ENCODE measurements at places on chromosomes 7 and 10.

GRCh38 chr10:96720422-96721206, at the start of gene PIK3AP1:
Gene PIK3AP1 (minus strand): TSS chr10:96720514. CDS start chr10:96720394, 120 bp downstream.
- no peak for DNase-seq

DNA sequence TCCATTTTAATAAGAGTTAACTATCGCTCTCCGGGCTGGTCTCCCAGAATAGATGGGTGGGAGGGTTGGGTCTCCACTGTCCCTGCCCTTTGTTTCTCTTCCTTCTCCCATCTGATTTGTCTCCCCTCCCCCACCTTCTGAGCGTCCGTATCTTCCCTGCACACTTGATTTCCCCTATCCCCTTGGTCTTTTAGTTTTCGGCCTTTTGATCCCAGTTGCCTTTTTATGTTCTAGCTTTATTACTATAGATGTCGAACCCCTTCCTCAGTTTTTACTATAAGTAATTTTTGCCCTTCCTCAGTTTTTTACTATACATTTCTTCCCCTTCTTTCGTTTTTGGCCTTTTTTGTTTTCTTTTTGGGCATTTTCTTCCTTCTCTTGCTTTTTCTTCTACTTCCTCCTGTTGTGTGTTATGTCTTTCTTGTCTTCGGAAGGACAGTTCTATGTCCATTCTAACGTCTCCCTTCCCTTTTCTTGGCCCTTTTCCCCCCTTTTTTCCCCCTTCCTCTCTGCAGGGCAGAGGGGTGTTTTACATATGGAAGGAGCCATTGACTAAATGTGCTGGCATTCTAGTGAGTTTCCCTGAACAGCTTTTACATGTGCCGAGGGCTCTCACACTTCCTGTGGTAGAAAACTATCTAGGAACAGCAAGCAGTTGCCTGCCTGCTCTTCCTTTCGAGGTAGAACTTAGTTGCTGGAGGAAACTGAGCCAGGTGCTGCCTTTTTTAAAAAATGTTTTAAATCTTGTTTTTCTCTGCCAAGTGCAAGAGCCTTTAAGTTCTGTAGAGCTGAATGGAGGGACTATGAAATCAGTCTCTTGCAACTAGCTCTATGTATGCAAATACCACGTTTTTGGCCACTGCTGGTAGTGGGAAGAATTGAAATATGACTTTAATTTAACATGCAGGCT, 2.8 kb downstream of the TET1 start:
- DNase-seq = no peak

GRCh38 chr10:55668326-55668922, 692.6 kb downstream of the ZWINT start:
- no peak for DNase-seq

DNA sequence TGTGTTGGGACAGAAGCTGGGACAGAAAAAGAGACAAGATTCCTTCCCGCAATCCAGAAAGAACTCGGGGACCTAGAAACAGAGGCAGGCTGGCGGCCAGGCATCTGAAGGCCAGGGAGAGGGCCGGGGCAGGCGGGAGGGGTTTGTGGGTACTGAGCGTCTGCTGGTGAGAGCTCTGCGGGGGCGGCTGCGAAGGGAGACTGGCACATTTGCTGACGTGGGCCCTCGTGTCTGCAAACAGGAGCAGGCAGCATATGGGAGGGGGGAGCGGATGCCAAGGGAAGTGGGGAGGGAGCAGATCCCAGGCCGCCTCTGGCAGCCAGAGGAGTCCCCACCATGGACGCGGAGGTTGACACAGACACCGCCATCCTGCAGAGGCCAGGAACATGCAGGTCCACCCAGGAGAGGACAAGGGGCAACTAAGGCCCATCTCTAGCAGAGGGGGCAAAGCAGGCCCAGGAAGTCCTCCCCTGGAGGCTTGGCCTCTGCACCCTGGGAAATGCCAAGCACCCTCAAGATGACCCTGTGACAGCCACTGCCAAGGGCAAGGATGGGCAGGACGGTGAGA, 32.2 kb downstream of the KCNH2 start:
- DNase-seq = no peak

Measured in T1000 (cell line).